ENCODE measurements at places on chromosomes 4 and X.
A peak's percentile ranks its signal among the peaks of the same experiment; 100 is the strongest.

DNA sequence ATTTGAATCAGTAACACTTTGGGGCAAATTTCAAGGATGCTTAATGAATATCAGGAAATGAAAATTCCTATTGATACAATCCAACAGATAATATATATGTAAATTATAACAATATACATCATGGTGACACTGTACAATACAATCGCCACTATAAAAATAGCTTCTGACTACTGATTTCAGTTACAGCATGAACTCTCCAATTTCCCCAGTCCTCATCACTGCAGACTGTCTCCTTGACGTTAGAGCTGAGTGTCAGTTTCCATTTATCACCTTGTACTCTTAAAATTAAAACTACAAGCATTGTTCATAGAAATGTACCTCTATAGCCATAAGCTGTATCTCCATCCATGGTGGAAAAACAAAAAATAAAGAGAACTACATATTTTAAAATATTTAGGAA, 23.4 kb downstream of the TBC1D9 start:
- DNase-seq, result no peak

GRCh38 chrX:57647020-57647419, 33.0 kb downstream of the NLRP2B start:
- DNase-seq, result no peak

GRCh38 chr4:103032574-103032973, 13.1 kb upstream of the SLC9B1 start:
- no peak for DNase-seq

- DNase-seq, result no peak
Measured at GRCh38 chr4:104393655-104394324, 100.9 kb downstream of the CXXC4 start.

- peak; percentile 36 for DNase-seq
Measured at GRCh38 chr4:125091-125771, 930 bp downstream of the ZNF718 start.

- DNase-seq, result no peak
Measured at GRCh38 chr4:168621806-168622589, 125.1 kb downstream of the PALLD start.

GRCh38 chrX:57930051-57930450, 19.8 kb upstream of the ZXDA start:
- DNase-seq, result no peak
